Left colon (tissue), 2 donors: ENCODE measurements at places on chromosomes 5 and 9. TPM values are rescaled to one million over a fixed set of nuclear protein-coding genes. Genes with fewer than 3 reads are reported as not detected.

- peak; percentile 82 for DNase-seq
Measured at GRCh38 chr9:38066914-38067858, 1.8 kb downstream of the SHB start.

DNA sequence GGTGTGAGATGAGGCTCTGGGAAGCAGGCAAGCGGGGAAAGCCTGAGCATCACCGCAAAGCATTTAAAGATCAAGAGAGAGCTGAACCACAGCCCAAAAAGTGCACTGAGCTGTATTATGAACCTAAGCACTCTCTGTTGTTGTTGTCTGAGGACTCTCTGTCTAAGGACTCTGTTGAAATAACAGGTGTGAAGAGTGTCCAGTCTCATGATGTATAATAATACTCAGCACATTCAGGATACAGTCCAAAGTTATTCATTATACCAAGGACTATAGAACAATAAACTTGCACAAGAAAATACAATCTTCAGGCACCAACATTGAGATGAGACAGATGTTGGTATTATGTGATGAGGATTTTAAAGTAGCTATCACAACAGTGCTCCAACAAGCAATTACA is 71.8 kb upstream of the CTSV start:
- DNase-seq: no peak

- no peak for DNase-seq
Measured at GRCh38 chr5:173542964-173543363, 73.5 kb downstream of the BOD1 start.

DNA sequence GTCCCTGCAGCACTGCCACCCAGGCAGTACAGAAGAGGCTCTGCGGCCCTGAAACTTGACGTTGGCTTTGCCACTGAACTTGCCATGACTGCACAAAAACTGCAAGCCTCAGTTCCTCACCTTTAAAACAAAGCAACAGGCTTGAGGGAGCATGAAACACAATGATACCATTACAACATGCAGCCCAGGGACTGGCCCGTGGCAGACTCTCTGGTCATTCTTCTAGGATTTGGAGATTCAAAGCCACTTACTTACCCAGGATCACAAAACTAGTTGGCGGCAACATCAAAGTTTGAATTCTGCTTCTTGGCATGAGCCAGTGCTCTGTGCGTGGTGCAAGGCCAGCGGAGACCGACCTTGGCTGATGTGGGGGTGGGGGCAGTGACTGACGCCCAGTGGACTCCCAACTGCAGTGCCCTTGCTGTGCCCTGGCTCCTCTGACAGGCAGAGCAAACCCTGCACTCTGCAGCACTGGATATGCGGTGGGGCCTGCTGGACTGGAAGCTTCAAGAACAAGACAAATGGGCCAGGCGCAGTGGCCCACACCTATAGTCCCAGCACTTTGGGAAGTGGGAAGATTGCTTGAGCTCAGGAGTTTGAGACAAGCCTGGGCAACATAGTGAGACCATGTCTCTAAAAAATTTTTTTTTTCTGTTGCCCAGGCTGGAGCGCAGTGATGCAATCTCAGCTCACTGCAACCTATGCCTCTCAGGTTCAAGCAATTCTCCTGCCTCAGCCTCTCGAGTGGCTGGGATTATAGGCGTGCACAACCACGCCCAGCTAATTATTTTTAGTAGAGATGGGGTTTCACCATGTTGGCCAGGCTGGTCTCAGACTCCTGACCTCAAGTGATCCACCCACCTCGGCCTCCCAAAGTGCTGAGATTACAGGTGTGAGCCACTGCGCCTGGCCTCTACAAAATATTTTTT is 18.9 kb downstream of the SQSTM1 start:
- no peak for DNase-seq

DNA sequence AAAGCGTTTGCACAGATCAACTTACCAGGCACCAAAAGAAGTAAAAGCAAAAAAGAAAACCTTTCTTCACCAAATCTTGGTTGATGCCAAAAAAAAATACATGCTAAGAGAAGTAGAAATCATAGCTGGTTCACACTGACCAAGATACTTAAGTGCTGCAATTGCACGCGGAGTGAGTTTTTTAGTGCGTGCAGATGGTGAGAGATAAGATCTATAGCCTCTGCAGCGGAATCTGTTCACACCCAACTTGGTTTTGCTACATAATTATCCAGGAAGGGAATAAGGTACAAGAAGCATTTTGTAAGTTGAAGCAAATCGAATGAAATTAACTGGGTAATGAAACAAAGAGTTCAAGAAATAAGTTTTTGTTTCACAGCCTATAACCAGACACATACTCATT is 36.4 kb upstream of the CCDC152 start:
- no peak for DNase-seq

GRCh38 chr9:96885424-96885823 is 31.1 kb upstream of the ZNF782 start:
- no peak for DNase-seq

GRCh38 chr5:156383510-156384265 is 56.7 kb downstream of the SGCD start:
- no peak for DNase-seq

GRCh38 chr5:40437452-40437861 is 242.3 kb upstream of the PTGER4 start:
- DNase-seq: peak; percentile 45

DNA sequence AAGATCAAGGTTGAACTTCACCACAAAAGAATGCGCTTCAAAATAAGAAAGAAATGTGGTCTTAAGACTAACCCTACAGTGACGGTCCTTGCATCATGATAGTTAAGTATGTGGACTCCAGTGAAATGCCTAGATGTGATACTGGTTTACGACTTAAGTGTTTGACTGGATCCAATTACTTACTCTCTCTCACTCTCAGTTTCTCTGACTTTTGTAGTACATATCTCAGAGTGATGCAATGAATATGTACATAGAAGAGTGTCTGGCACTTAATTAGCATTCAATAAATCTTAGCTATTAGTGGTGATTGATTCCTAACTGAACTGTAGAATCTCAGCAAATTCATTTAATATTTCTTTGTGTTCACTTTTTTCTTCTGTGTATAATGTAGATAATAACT is 411.7 kb upstream of the ITGA1 start:
- DNase-seq: no peak

DNA sequence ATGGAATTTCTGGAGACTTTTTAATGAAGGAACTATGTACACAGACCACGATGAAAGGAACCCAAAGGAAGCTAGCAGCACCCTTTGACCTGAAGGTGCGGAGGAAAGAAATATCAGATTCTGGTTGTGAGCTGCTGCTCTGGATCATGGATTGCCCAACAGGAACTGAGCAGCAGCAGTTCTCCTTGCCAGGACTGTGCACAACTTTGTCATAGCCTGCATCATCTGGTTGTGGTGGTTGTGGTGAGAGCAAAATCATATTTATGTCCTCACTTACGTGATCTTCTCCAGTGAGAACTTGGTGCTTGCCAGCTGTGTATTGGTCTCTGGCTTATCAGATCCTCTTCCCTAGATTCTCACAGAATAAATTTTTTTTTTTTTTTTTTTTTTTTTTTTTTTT is 70.7 kb upstream of the LPAR1 start:
- no peak for DNase-seq

PCDHB10 gene
- total RNA-seq: 0.56 TPM

CCDC69 gene
- 7.1 TPM for total RNA-seq

MAMDC2 gene
- 4.6 TPM for total RNA-seq

DBH gene
- not detected for total RNA-seq

DOCK2 gene
- 4.9 TPM for total RNA-seq

DMRT2 gene
- total RNA-seq: 3.6 TPM
